Stimulated activated CD4-positive, alpha-beta T cell treated with anti-CD3 and anti-CD28 coated beads, Interleukin-15, amount 100 ng/mL, for 1 hour (primary cell): ENCODE measurements at places on chromosomes 3 and 15.

GRCh38 chr3:113211330-113212149 lies at the start of gene BOC:
BOC (plus strand) TSS chr3:113211557; CDS start chr3:113249803, 38,246 bp downstream.
- DNase-seq, result no peak

DNA sequence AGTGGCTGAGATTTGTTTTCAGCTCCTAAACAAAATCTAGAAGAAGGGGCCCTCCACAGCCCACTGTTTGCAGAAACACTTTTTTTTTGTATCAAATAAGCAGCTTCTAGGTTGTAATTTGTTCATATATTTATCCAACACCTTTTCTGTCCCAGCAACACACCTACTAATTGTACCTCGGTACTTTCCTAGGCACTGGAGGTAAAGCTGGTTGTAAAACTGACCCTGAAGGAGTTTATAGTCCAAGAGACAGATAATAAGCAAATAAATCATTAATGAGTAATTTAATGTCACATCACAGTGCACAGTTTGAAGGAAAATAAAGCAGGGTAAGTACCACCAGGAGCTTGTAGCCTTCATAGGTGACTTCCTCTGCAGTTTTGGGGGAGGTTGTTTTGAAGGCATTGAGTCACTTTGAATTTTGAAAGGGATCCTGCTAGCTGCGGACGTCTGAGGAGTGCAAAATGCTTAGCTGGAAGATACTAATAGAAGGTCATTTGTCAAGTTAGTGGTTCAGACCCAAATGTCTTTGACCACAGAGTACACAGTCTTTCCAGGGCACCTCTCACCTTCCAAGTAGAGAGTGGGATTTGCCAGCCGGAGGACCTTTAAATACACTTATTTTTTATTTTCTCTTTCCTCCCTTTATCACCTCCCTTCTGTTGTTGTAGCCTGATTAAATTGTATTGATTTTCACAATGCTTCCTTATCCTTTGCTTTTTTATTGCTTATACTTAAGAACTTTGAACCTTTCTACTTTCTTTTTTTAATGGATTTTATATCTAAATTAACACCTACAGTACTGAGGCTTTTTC lies 53.8 kb downstream of the CMSS1 start:
- no peak for DNase-seq

- no peak for DNase-seq
Measured at GRCh38 chr3:64894006-64894405, 206.2 kb upstream of the ADAMTS9 start.

GRCh38 chr15:48520376-48521155 lies 124.9 kb downstream of the FBN1 start:
- no peak for DNase-seq

- no peak for DNase-seq
Measured at GRCh38 chr3:177473184-177473583, 275.9 kb upstream of the TBL1XR1 start.

- no peak for DNase-seq
Measured at GRCh38 chr3:174268586-174268985, 590.5 kb upstream of the NAALADL2 start.

DNA sequence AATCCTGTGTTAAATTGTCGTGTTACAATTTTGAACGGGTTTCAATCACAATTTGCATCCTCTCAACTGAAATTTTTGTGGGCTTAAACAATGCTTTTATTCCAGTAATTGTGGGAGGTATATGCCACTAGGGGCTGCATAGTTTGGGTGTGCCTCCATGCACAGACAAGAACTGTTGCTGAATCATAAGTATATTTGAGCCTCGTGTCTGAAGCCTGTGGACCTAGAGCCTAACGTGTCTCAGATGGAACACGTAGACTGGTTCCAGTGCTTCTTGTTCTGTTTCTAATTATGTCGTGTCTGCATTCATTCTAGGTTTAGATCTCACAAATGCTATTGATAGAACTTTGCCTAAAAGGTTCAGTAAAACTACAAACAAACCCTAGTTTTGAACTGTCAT lies 363.4 kb downstream of the RBMS3 start:
- DNase-seq, result no peak

GRCh38 chr3:100538339-100538706 lies 45.9 kb downstream of the TMEM45A start:
- DNase-seq, result no peak

DNA sequence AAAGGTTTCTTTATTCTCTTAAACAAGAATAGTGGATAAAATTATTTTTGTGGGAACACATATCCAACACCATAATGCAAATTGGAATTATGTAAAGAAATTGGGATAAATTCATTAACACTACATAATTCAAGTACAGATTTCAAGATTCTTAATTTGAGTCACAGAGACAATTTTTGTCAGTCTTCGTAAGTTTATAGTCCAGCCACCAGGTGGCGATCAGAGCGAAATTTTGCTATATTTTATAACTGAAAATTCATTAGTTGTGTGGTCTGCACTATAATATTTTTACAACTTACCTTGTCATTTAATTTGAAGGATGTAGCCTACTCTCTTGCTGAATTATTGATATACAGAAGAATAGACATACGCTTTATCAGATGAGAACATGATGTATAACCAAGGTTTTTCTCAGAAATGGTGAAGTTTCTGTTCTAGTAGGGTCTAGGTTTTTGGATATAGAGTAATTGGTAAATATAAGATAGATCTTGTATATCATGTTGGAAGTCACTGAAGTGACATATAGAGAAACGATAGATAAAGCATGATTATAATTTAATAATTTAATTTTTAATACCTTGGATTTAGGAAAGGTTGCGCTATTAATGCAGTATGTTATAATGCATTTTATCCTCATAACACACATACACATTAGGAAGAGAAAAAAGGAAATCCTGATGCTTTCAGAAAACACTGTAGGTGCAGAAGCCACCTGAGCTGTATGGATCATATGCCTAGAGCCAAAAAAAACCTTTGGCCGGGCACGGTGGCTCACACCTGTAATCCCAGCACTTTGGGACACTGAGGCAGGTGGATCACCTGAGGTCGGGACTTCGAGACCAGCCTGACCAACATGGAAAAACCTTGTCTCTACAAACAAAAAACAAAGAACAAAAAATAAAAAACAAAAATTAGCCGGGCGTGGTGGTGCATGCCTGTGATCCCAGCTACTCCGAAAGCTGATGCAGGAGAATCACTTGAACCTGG lies 31.7 kb downstream of the PLSCR4 start:
- no peak for DNase-seq

GRCh38 chr3:3087279-3087678 lies 22.9 kb downstream of the IL5RA start:
- no peak for DNase-seq

DNA sequence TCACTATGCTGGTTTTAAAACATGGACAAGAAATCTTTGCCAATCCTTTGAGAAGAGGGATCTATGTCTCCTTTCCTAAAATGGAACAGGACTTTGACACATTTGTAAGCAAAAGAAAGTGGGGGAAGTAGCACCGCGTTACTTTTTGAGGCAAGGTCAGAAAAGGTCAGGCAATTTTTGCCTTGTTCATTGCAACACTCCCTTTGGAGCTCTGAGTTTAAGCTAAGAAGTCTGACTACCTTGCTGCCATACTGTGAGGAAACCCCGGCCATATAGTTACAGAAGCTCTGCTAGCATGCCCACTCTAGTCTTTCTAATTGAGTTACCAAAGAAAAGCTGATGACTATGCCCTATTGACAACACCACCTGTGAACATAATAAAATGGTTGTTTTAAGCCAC lies 1.4 kb downstream of the FAM227B start:
- DNase-seq, result no peak

DNA sequence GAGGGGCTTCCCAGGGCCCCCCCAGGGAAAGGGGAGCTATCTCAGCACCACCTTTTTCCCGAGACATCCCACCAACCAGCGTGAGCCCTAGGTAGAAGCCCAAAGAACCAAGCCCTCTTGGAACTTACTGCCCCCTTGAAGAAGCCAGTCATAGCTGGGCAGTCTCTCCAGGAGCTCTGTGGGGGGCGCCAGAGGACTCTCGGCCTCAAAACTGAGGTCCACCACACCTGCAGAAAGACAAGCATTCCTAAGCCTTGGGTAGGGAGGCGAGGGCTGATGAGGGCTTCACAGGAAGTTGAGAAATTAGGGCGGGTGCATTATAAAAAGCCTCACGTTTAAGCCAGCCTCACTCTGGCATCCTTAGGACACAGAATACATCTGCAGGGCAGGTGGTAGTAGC lies 9.0 kb downstream of the SSUH2 start:
- DNase-seq, result no peak

DNA sequence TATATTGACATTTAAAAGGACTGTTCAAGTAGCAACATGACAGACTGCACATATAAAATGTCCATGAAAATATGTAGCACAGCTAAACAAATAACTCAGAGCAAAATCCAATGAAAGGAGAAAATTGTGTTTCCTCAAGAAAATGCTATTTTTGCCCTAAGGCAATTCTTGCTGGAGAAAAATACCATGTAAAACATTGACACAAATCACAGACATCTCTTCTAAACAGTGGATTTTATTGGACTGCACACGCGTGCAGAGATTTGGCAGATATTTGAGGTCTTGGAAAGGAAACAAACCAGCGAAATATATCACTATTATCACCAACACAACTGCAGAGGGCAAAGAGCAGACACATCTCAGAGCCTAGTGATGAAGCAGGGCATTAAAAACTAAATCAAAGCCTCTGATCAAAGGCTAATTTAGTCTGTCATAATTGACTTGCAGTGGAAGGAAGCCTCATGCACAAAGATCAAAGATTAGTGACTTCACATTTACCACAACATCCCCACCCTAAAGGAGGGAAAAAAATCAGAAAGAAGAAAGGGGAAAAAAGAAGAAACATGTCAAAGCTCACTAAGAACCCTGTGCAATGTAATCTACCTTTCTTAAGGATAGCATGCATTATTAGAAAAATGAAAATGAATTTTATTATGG lies 52.4 kb downstream of the CHL1 start:
- no peak for DNase-seq

- DNase-seq, result no peak
Measured at GRCh38 chr3:40009991-40010390, 200.6 kb downstream of the MYRIP start.

GRCh38 chr3:143167969-143168854 lies 48.6 kb downstream of the CHST2 start:
- no peak for DNase-seq

- no peak for DNase-seq
Measured at GRCh38 chr3:84109911-84110310, 848.9 kb upstream of the CADM2 start.

- DNase-seq, result no peak
Measured at GRCh38 chr15:64582202-64582601, 121.8 kb downstream of the ZNF609 start.

- no peak for DNase-seq
Measured at GRCh38 chr3:151564261-151564660, 103.4 kb upstream of the IGSF10 start.

- no peak for DNase-seq
Measured at GRCh38 chr3:117252208-117252607, 542.6 kb downstream of the TUSC7 start.

- DNase-seq, result no peak
Measured at GRCh38 chr3:111385971-111386495, 156.0 kb upstream of the CD96 start.

DNA sequence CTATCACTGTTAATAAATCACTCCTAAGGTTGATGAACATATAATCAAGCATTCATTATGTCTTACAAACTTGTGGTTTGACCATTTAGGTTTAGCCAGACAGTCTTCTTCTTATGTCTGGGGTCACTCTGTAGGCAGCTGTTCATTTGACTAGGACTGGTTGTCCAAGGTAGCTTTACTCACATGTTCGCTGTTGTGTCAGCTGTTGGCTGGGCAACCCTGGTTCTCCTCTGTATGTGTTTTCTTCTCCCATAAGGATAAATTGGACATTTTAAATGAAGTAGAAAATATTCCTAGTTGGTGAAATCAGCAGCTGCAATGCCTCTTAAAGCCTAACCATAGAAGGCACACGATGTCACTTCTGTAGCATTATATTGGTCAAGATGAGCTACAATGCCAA lies 635.1 kb downstream of the EPHA3 start:
- DNase-seq, result no peak

GRCh38 chr15:46795685-46796084 lies 921.6 kb upstream of the SEMA6D start:
- no peak for DNase-seq
